ENCODE measurements at places on chromosomes 1 and 21.
A peak's percentile ranks its signal among the peaks of the same experiment; 100 is the strongest.

DNA sequence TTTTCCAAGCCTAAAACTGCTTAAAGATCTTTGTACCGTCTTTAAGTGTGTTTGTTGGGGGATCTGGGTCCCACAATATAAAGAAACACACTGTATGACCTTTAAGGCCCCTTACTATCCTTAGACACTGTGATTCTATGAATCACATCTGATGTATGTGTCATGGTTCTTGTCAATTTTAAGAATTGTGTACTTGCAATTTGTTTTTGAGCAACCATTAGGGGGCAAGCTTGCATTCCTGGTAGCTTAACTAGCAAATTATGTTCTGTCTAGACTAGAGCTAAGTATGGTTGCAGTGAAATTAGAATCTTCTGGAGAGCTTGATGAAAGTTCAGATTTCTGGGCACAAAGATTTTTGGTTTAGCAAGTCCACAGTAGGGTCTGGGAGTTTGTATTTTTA lies 219.5 kb downstream of the TPR start:
- DNase-seq, result no peak

- no peak for DNase-seq
Observed at GRCh38 chr1:70093250-70093975, 112.0 kb downstream of the LRRC40 start.

DNA sequence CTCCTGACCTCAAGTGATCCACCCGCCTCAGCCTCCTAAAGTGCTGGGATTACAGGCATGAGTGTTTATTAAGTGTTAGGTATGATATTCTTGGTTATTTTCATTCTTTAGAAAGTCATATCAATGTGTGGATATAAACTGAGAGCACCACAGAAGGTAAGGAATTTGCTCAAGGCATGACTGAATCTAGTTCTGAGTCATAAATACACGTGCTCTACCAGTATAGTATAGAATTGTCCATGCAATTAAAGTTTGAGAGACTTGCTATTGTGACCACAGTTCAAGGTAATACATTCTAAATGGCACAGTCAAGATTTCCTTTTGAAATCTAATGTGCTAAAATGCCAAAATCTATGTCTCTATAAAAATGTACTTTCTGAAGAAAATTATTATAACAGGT lies 401.1 kb upstream of the CHRM3 start:
- no peak for DNase-seq

DNA sequence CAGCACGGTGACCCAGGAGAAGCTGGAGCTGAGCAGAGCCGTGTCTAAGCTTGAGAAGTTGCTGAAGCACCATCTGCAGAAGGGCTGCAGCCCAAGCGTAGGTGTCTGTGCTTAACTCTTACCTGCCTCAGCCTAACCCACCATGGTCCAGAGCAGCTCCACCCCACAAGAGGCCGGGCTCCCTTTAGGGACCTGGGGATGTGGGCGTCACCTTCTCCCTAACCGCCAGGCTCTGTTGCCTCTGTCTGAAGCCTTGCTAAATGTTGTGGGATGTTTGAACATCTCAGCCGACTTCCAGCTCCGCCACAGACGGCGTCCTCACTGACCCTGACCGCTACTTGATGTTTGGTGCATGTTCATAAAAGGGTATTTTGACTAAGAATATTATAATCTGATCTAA lies 20.4 kb upstream of the DIP2A start:
- no peak for DNase-seq

DNA sequence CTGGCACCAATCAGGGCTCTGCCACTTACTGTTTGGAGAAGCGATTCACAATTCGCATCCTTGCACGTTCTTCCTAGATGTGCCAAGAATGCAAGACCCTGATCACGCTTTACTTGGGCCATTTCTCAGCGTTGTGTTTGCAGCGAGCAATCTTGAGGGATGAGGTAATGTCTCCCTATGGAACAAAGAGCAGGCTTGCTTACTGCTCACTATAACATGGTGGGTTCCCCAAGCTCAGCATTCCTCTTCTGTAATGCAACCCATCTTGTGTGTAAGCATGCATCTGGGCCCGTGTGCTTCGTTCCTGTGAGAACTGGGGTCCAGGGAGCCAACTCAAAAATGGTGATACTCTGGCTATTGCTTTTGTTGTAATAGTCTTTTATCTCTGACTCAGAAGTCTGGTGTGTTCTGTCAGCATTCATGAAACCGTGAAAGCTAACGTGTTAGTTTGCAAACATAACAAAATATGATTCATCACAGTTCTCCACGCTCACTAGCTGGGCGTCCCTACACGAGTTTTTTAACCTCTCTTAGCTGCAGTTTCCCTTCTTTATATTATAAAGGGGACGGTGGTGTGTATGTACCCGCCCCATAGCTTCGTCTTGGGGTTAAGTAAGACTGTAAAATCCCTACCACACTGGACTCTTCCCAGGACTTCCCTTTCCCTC lies 33.3 kb downstream of the DNTTIP2 start:
- DNase-seq, result no peak

- no peak for DNase-seq
Observed at GRCh38 chr1:202965422-202965821, 1.6 kb downstream of the CYB5R1 start.

- no peak for DNase-seq
Observed at GRCh38 chr1:48906164-48906563, 129.5 kb upstream of the BEND5 start.

- DNase-seq, result no peak
Observed at GRCh38 chr1:212613440-212614335, 5.1 kb downstream of the ATF3 start.

DNA sequence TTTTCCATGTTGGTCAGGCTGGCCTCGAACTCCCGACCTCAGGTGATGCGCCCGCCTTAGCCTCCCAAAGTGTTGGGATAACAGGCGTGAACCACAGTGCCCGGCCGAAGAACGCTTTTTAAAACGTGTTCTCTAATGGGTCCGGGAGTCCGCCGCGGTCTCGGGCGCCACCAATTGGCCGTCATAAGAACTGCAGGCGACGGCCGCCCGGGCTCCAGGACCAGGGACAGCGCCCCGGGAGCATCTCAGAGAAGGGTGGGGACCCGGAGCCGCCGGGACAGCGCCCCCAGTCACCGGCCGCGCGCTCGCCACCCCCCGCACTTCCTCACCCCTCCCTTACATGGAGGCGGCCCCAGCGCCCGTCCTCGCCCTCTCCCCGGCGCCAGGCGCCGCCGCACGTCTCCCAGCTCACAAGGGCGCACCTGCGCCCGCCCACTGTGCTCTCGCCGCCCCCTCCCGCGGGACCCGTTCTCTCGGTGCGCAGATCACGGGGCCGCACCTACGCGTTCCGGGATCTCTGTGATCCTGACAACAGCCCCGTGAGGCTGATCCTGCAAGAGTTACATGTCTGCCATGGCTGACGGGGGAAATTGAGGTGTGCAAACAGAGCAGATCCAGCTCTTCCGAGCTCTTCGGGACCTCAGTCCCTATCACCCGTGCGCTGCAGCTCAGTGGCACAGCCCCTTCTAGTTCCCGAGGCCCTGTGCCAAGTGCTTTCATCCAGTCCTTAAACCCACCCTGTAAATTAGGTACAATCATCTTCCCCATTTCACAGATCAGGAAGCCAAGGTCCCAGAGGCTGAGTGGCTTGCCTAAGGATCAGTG lies 9.8 kb downstream of the RAP1GAP start:
- DNase-seq, result peak; percentile 43

DNA sequence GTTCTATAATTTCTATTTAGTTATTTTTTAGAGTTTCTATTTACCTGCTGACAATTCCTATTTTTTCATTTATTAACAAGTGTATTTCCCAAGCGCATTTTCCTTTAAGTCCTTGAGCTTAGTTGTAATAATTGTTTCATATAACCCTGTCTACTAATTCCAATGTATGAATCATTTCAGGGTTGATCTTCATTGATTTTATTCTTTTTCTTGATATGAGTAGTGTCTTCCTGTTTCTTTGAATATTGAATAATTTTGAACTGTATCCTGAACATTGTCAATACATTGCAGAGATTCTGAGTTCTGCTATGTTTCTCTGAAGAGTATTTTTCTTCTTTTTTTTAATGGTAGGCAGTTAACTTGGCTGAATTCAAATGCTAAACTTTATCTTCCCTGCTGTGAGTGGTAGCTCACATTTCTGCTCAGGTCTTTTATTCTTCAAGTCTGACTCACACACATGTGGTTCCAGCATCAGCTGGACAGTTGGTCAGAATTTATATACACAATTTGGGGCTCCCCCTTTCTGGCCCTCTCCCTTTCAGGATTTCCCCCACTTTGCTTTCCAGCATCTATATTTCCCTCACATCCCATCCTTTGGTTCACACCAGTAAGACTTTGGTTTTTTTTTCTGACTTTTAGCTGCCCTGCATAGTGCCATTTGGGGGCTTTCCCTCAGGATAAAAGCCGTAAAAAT lies 54.4 kb upstream of the WDR26 start:
- DNase-seq, result no peak

DNA sequence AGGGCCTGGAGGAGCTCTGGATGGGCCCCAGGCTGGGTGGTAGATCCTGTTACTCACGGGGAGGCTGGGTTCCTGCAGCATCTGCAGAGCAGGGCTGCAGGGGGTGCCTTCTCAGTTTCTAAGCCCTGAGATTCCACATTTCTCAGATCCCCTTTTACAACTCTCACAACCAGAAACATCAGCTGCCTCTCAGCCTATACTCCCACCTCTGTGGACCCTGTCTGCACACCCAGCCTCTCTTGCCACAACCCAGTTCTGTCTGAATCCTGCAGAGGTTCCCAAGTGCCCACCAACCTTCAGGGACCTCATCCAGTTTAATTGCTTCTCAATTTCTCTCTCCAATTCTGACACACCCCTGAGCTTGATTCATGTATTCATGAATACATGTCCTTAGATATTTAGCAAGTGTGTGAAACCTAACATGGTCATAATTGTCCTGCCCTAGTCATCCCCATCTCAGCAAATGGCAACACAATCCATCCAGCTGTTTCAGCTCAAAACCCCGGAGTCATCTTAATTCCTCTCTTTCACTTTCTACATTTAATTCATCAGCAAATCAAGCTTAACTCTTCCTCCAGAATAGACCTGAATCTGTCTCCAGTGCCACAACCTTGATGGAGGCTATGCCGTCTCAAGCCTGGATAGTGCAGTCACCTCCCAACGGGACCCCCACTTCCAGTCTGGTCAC lies 57.0 kb upstream of the NEK2 start:
- no peak for DNase-seq

- DNase-seq, result no peak
Observed at GRCh38 chr1:12760256-12760795, 13.2 kb upstream of the PRAMEF12 start.

- DNase-seq, result no peak
Observed at GRCh38 chr1:52057876-52058415, 1.9 kb downstream of the BTF3L4 start.

- DNase-seq, result no peak
Observed at GRCh38 chr1:156414461-156415064, 45.6 kb downstream of the RHBG start.

DNA sequence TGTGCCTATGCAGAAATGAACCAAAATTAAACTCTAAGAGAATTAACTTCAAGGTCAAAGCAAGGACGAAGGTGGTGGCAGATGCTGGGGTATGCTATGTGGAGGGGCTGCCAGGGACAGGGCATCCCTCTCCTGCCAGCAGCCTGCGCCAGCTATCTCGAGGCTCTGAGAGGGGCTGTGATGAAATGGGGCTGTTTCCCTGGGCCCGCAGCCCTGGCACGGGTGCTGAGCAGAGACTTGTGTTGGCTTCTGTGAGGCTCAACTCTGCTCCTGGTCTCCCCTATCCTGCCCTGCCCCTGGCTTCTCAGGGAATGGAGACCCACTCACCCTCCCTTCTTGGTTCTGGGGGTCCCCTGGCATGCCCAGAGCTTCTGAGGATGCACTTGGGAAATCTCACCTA lies 41.9 kb upstream of the TIAM1 start:
- DNase-seq, result no peak

GRCh38 chr1:45870500-45870899 lies 67.1 kb downstream of the MAST2 start:
- no peak for DNase-seq

DNA sequence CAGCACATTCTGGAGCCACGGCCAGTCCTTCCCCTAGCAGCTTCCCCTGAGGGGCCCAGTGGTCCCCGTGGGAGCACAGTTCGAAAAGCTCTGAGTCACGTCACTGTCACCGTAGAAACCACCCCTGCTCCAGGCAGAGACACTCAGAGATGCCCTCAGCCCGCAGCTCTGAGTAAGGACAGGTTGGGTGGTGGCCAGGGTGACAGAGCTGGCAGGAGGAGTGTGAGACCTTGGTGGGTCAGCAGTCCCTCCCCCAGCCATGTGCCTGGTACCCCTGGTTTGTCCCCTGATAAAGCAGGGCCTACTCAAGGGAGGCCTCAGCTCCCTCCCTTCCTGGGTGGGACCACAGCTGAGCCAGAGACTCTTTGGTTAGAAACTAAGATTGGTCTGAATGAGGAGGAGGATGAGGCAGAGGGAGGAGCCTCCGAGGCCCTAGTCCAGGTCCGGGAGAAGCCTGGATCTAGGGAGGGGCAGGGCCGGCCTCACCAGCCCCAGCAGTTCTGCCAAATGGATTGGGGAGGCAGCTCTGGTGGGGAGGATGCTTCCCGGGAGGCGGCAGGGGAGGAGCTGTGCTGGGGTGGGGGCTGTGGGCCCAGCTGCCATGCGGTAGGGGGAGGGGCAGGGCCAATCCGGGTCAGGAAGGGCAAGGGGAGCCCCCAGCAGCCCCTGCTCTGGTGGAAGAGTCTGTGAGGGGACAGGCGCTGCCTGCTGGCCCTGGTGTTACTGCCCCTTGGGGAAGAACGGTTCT lies 55.2 kb downstream of the SLC9A1 start:
- DNase-seq, result no peak

DNA sequence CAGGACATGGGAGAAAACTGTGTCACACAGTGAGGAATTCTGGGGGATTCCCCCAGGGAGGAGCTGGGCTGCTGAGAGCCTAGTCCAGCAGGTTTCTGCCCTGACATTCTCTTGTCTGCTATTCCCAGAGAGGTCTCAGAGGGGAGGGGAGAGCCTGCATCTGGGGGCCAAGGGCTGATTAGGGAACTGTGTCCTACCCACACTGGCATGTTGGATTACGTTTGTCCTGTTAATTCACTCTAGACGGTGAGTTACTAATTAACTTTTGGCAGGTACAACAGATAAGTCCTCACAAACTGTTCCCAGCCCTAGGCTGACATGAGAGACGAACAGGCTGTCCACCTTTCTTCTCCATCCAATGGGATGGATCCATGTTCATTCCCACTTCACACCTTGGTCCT lies 2.6 kb upstream of the SH3BGRL3 start:
- no peak for DNase-seq

GRCh38 chr1:178151831-178152230 lies 57.9 kb downstream of the RASAL2 start:
- DNase-seq, result no peak

All from NCI-H748 treated with DMSO at 0.1 percent for 48 hours (cell line).